Muscle of leg (tissue), 16 donors: ENCODE measurements at places on chromosomes 6 and 20. TPM values are rescaled to one million over a fixed set of nuclear protein-coding genes. Genes with fewer than 3 reads are reported as not detected.

Gene ANKEF1
- total RNA-seq: 1.1 TPM

Gene TMEM217
- total RNA-seq: 0.49 TPM

Gene HLA-DRB1
- 16.8 TPM for total RNA-seq

Gene OXT
- total RNA-seq: 0.66 TPM

Gene AIG1
- total RNA-seq: 32.9 TPM

Gene ADGRF1
- not detected for total RNA-seq

Gene FITM2
- 6.8 TPM for total RNA-seq

Gene CST4
- not detected for total RNA-seq

GRCh38 chr6:39037707-39038106, 10.9 kb upstream of the GLP1R start:
- H3K4me1 ChIP-seq: no peaks in the 10 kb centered on the region
- DNase-seq: no peak
- H3K27me3 ChIP-seq: peaks cover 32% of the 10 kb centered on the region
- no peak overlapping the region for H3K4me3 ChIP-seq
- H3K36me3 ChIP-seq: no peaks in the 10 kb centered on the region

DNA sequence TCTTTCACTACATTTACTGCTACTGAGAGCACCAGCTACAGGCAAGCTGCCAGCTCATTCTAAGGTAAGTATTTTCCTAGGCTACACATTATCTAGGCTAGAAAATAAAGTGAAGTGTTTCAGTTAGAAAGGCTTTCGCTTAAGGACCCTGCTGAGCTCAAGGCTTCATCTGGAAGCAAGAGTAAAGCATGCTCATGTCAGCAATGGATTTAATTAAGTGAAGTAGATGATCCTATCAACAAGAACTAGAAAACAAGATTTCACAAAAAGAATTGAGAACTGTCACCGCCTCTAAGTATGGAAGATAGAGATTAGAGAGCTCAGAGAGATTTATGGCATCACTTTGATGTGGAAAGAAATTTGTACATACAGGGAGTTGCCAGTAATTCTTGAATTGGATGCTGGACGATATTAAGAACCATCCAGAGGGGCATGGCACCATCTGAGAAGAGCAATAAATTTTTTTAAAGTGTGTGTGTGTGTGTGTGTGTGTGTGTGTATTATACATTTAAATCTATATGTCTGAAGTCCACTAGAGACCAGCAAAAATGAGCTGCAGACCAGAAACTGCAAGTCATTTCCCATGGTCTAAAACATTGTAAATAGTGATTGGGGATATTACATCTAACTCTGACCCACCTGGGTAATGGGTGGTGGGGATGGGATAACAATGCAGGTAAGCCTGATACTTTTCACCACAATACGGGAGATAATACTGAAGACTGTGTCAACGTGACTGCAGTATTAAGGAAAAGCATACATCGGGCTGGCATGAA, 105.2 kb upstream of the MAP7 start:
- no peaks in the 10 kb centered on the region for H3K36me3 ChIP-seq
- no peak overlapping the region for H3K27ac ChIP-seq

- no peaks in the 10 kb centered on the region for H3K36me3 ChIP-seq
- no peak for DNase-seq
- H3K27me3 ChIP-seq: no peaks in the 10 kb centered on the region
- peaks cover 6% of the 10 kb centered on the region for H3K4me1 ChIP-seq
Observed at GRCh38 chr6:108609276-108609769, 48.6 kb downstream of the FOXO3 start.

GRCh38 chr6:73579389-73579788, 58.6 kb upstream of the EEF1A1 start:
- DNase-seq: peak; percentile 24
- H3K27me3 ChIP-seq: no peaks in the 10 kb centered on the region
- peak overlapping the region; percentile 87 for H3K27ac ChIP-seq
- no peak overlapping the region for H3K4me3 ChIP-seq
- no peaks in the 10 kb centered on the region for H3K36me3 ChIP-seq

DNA sequence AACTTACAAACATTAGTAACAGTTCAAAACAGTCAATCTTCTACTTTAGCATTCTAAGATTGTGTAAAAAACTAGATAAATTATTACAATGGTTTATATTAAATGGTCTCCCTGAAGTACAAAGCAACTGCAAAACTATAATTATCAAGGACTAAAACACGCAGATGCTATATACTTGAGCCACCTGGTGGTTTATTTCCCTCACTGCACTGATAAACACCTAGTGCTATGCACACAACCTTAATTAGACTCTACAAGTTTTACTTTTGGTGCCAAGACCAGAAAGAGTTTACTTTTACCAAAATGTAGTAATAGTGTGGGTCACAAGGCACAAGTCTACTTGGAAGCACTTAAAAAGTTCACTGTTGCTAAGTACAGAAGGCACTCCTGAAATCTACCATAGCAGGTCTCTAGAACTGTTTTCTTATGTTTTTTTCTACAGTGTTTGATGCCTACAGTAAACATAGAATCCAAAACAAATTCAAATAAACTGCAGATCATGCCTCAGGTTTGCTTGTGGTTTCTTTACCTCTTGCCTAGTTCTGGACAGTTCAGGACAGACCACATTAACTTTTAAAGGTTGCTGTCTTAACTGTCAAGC, 49.2 kb downstream of the GMDS start:
- peaks cover 2% of the 10 kb centered on the region for H3K27me3 ChIP-seq
- H3K36me3 ChIP-seq: no peaks in the 10 kb centered on the region
- H3K27ac ChIP-seq: no peak overlapping the region
- peak; percentile 66 for DNase-seq
- H3K4me1 ChIP-seq: peaks cover 7% of the 10 kb centered on the region
- H3K4me3 ChIP-seq: no peak overlapping the region

- H3K4me1 ChIP-seq: peaks cover 40% of the 10 kb centered on the region
- peak overlapping the region; percentile 32 for H3K4me3 ChIP-seq
- peaks cover 18% of the 10 kb centered on the region for H3K36me3 ChIP-seq
- H3K27me3 ChIP-seq: no peaks in the 10 kb centered on the region
Observed at GRCh38 chr20:57388953-57389694, 2.1 kb upstream of the RBM38 start.

GRCh38 chr6:157249826-157250225, 73.5 kb downstream of the TMEM242 start:
- H3K4me1 ChIP-seq: peaks cover 26% of the 10 kb centered on the region
- H3K27me3 ChIP-seq: peaks cover 4% of the 10 kb centered on the region
- DNase-seq: peak; percentile 68
- H3K4me3 ChIP-seq: no peak overlapping the region
- H3K36me3 ChIP-seq: no peaks in the 10 kb centered on the region

DNA sequence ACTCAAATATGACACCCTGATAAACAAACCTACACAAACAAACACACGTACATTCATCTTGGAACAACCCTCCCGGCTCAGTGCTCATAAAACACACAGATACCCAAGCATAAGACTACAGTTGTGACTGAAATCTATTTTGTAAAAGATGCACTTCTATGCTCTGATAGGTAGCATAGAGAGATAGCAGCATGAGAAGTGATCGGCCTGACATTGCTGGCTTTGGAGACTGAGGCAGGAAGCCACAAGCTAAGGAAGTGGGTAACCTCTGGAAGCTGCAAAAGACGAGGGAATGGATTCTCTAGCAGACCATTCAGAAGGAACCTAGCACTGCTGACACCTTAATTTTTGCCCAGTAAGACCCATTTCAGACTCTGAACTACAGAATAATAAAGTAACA, 1.6 kb upstream of the RNF39 start:
- no peak overlapping the region for H3K4me3 ChIP-seq
- no peak for DNase-seq
- H3K27me3 ChIP-seq: peaks cover 67% of the 10 kb centered on the region
- no peak overlapping the region for H3K27ac ChIP-seq
- no peaks in the 10 kb centered on the region for H3K36me3 ChIP-seq

- H3K27me3 ChIP-seq: peaks cover 4% of the 10 kb centered on the region
- no peaks in the 10 kb centered on the region for H3K36me3 ChIP-seq
- no peak overlapping the region for H3K4me3 ChIP-seq
- H3K4me1 ChIP-seq: peaks cover 10% of the 10 kb centered on the region
- no peak overlapping the region for H3K27ac ChIP-seq
Observed at GRCh38 chr20:46629341-46629740, 21.9 kb downstream of the SLC13A3 start.

GRCh38 chr6:153138930-153139329, 7.8 kb upstream of the RGS17 start:
- H3K27me3 ChIP-seq: no peaks in the 10 kb centered on the region
- DNase-seq: no peak
- H3K4me3 ChIP-seq: no peak overlapping the region
- H3K36me3 ChIP-seq: no peaks in the 10 kb centered on the region
- no peaks in the 10 kb centered on the region for H3K4me1 ChIP-seq

DNA sequence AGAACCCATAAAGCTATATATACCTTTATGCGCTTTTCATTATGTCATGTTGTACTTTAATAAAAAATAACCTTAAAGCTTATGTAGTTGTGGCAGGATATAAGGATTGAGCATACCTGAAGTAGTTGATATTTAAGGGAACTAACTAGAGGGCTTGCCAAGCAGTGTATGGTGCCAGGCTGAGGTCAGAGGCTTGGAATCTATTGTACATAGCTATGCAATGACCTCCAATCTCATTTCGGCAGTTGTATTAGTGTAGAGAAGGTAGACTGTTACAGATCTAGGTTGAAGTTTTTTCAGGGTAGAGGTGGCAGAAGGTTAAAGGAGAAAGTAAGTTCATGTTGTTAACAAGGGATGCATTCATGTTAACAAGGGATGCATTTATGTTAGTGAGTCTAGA, 397.7 kb upstream of the HS3ST5 start:
- no peaks in the 10 kb centered on the region for H3K27me3 ChIP-seq
- H3K4me1 ChIP-seq: no peaks in the 10 kb centered on the region
- H3K4me3 ChIP-seq: no peak overlapping the region
- DNase-seq: peak; percentile 36
- H3K27ac ChIP-seq: no peak overlapping the region
